ENCODE measurements at places on chromosomes 6 and 20.
A peak's percentile ranks its signal among the peaks of the same experiment; 100 is the strongest.

DNA sequence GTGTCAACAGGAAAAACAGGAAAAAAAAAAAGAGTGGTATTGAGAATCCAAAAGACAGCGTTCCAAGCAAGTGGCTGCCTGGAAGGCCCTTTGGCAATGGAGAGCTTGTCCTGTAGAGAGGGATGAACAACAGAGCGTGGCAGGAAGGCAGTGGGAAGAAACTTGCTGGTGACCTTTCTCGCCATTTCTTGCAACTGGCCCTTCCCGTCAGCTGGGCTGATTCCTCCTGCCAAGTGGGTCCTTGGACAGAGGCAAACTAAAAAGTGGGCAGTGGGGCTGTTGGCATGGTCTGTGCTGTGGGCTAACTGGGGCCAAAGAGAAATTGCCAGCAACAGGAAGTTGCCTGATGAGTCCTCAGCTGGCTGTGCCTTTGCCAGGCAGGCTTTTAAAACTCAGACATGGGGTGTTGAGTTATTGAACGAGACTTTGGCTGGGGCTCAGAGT, 43.9 kb upstream of the CLDN20 start:
- no peak for DNase-seq

DNA sequence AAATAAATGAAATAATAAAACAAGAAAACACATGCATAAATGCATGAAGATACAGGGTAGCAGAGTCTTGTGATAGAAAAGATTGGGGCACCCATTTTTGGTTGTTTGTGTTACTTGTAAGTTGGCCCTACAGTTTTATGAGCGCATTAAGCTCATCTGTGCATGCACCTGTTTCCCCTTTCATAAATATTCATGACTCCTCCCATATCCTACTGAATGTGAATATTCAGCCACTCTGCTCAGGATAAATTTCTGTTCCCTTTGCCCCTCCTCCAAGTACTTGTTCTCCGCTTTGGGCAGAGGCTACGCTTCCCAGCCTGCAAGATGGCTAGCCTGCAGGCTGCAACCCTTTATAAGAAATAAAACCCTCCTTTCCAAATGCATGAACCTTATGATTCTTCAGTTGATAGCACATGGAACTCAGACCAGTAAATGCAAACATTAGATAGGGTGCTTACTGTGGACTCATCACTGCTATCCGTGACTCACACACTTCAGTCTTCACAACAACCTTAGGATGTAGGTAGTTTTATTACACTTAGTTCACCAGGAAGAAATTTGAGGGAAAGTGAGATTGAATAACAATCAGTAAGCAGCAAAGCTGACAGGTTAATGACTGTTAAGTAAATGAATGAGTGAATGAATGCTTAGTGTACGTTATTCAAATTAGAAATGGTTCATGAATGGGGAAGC, 15.0 kb downstream of the ALDH8A1 start:
- DNase-seq = no peak

GRCh38 chr6:24668997-24669361, 2.1 kb downstream of the ACOT13 start:
- DNase-seq = no peak

- DNase-seq = no peak
Observed at GRCh38 chr6:89313006-89313405, 2.1 kb downstream of the GABRR2 start.

DNA sequence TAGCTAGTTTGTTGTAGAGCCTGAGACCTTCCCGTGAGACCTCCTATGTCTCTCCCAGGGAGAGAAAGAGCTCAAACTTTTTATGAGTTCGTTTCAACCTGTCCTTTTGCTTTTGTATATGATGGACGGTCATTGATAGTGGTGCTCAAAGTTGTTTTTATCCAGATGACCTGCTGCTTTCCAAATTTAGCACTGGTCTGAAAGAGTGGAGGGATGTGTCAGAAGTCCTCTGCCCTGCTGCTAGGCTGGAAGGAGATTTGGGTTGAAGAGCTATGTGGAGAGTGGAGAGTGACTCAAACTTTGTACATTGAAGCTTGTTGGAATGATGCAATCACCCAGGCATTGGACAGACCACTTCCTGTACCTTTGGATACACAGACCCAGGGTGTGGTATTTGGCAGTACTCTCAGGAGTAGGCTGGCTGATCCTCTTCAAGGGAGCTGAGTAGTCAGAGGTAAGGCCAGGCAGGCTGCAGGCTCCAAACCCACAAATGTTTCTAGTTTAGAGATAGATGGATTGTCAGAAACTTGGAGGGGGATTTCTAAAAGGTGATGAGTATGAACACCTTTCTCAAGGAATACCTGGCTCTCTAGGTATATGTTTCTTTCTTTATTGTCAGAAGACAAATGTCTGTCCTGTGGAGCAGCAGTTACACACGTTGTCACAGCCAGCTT, 49.4 kb upstream of the RREB1 start:
- no peak for DNase-seq

GRCh38 chr20:1822564-1823449, 72.4 kb upstream of the SIRPA start:
- DNase-seq = no peak

DNA sequence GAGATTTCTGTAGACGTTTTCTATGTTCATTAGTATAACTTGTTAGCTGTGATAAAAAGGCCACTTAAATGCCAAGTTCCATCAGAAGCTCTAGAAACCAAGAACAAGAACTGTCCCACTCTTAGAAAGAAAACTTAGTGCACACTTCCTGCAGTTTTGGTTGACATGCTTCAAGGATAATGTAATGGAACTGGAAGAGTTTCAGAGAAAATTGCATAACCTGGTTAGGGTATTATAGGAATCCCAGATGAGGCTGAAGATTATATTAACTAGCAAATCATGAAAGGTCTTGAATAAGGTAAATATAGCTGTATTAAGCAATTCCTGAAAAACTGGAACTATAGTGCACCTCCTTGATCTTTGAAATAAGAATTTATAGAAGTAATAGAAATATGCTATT, 1.8 kb upstream of the PHACTR2 start:
- no peak for DNase-seq

- DNase-seq = no peak
Observed at GRCh38 chr6:41713650-41714291, 21.6 kb downstream of the TFEB start.

- no peak for DNase-seq
Observed at GRCh38 chr6:134537146-134537555, 219.2 kb upstream of the SGK1 start.

- no peak for DNase-seq
Observed at GRCh38 chr6:28758046-28758817, 165.6 kb downstream of the TRIM27 start.

GRCh38 chr6:138523347-138524210, 24.3 kb upstream of the NHSL1 start:
- DNase-seq = no peak

GRCh38 chr6:37435373-37435772, 2.4 kb downstream of the CMTR1 start:
- no peak for DNase-seq

DNA sequence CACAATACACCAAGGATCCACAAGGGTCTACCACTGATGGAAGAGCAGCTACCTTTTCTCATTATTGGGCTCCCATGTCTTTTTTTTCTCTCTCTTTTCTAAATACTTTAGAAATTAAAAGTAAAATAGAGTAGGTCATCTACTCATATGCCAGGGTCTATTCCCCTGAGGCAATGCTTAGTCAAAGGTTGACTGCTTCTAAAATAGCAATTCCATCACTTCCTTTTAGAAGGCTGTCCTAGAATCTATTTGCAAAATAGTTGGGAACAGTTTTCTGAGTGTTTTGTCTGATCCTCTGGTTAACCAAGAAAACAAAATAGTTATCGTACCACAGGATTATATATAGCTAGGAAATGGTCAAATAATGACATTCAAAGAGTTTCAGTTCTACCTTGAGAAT, 174.1 kb downstream of the COL21A1 start:
- DNase-seq = no peak

- no peak for DNase-seq
Observed at GRCh38 chr6:37077905-37078296, 72.4 kb downstream of the FGD2 start.

- no peak for DNase-seq
Observed at GRCh38 chr20:24746351-24746685, 202.8 kb upstream of the CST7 start.

DNA sequence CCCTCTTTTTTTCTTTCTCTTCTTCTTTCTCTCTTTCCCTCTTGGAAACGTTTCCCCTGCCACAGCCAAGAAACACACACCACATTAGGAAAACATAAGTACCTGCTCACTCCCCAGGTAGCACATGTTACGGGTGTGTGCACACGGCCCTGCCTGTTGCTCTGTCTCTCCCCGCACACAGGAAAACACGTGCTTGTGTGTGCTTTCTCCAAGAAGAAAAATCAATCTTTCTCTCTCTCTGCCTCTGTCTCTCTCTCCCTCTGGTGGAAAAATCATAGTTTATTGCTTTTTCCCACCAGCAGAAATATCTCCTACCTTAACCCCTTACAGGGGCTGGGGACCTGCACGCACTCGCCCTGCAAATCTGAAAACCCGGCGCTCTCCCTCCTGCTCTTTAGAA, 102.3 kb downstream of the EDN3 start:
- DNase-seq = no peak

- peak; percentile 20 for DNase-seq
Observed at GRCh38 chr20:32762754-32763201, 593 bp downstream of the DNMT3B start.

DNA sequence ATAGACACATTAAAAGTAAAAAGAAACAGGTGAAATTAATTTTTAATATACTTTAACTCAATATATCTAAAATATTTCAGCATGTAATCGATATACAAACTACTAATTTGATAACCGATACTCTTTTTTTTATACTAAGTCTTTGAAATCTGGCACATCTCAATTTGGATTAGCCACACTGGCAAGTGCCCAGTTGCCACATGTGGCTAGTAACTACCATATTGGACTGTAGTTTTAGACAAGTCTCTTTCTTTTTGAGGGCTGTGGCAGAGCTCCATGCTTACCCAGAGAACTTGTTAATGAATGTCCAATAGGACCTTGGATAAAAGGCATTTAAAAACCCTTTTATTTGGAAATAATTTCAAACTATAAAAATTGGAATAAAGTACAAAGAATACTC, 17.8 kb downstream of the TULP4 start:
- no peak for DNase-seq

- no peak for DNase-seq
Observed at GRCh38 chr6:144053601-144054000, 41.8 kb downstream of the SF3B5 start.
